ENCODE measurements at places on chromosomes 12 and 14.

GRCh38 chr12:93419388-93420034 is 22.2 kb downstream of the UBE2N start:
- DNase-seq, result no peak

DNA sequence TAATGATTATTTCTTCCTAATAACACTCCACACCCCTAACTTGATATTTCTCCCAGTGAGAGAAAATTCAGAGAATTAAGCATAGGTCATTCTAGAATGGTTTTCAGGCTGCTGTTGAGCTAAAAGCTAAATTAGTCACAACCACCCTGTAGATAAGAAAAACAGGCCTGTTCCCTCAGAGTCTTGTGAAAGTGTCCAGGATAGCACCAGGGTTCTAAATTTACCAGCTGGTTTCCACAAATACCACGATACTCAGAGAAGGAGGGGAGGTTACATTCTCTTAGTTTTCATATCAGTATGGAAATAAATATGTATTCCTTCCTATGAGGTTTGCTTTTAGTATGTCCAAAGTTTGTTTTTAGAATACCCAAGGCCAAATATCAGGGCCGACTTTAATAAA is 66.0 kb upstream of the YARS2 start:
- DNase-seq, result no peak

DNA sequence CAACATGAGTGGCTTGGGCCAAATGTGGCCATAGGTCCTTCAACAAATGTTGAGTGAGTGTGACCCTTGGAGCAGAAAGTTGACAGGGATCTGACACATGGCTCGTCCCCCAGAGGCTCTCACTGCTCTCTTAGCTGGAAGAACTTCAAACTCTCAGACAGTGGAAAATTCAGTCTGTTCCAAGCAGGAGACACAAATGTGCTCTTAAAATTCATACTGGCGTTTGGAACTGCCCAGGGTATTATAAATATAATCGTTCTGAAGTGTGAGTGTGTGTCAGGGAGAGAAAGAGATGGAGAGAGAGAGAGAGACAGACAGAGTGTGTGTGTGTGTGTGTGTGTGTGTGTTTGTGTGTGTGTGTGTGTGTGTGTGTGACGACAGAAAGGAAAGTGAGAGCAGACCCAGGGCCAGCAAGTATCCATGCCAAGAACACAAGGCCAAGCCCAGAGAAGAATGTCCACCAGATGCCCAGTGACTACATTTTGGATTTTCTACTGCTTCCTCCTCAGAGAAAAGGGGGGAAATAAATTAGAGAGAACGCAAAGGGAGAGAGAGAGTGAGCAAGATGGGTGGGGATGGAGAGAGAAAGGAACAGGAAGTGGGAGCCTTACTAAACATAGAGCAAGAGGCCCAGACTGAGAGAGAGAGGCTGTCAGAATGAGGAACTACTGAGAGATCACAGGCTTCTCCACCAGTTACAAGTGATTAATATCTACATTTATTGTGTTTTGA is 193.6 kb upstream of the NUDT4 start:
- DNase-seq, result peak; percentile 59

- no peak for DNase-seq
Observed at GRCh38 chr12:42360747-42361403, 34.9 kb downstream of the PPHLN1 start.

DNA sequence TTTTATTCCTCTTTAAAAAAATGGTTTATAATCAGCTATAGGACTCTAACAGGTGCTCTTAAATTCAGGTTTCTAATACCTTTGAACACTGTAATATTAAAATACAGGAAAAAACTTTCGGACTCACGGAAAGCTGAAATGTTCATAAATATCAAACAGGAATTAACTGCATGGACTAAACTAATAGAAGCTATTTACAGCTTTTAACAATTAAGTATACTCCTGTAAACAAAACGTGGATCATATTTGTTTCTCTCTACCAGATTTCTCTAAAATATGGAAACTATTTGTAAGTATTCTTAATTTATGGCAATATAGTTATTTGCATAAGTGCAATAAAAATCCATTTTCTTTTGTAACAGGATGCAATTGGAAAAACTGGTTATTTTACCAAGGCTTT is 108.9 kb upstream of the RESF1 start:
- DNase-seq, result no peak

- no peak for DNase-seq
Observed at GRCh38 chr14:48738186-48738925, 847.8 kb downstream of the RPS29 start.

GRCh38 chr12:117528538-117528937 is 167.1 kb upstream of the NOS1 start:
- no peak for DNase-seq

Data from aorta (tissue), 5 donors.